Muscle of leg (tissue), 16 donors: ENCODE measurements at places on chromosomes 7 and 10.

GRCh38 chr10:21488246-21488956 lies 37.1 kb downstream of the SKIDA1 start:
- peak; percentile 88 for DNase-seq

DNA sequence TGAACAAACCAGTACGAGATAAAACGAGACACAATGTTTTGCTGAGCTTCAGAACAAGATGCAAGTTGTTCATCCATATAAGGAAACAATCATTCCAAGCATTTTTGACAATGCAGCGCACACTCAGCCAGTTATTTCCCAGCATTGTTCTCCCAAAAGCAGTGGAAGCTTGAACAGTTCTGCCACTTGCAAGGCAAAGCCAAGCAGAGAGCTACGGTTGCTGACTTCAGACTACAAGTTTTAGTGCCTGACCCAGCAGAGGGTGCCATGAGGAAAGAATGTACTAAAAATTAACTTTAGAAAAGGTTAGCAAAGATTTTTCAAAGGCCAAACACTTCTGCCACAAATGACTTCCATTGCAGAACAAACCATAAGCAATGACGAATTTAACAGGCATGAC lies 152.5 kb downstream of the SLC25A13 start:
- DNase-seq: no peak

- no peak for DNase-seq
These were observed 103.5 kb upstream of the RET start for GRCh38 chr10:42973411-42973810.

GRCh38 chr7:30201921-30202320 lies 67.1 kb downstream of the MTURN start:
- no peak for DNase-seq

DNA sequence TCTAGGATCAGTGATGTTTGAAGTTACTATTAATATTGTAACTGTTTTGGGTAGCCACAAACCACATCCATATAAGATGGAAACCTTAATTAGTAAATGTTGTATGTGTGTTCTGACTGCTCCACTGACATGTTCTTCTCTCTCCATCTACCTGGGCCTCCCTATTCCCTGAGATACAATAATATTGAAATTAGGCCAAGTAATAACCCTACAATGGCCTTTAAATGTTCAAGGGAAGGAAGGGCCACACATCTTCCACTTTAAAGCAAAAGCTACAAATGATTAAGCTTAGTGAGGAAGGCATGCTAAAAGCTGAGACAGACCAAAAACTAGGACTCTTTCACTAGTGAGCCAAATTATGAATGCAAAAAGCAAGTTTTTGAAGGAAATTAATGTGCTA lies 176.4 kb upstream of the ANK3 start:
- no peak for DNase-seq

DNA sequence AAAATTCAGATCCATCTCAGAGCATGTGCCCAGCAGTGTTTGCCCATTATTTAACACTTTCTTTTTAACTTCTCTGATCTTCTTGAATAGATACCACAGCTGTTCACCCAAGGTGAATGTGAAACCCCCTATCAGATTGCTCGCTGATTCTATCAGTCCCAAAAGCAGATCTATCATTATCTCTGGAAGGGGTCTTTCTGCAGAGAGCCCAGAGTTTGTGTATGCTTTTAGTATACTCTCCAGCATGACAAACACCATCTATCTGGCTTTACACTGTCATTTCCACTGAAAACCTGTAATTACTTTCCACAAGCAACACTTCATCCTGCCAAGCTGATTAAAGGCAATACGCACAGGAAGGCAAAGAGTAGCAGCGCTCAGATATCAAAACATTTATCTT lies 168.2 kb downstream of the CACNA2D1 start:
- no peak for DNase-seq

DNA sequence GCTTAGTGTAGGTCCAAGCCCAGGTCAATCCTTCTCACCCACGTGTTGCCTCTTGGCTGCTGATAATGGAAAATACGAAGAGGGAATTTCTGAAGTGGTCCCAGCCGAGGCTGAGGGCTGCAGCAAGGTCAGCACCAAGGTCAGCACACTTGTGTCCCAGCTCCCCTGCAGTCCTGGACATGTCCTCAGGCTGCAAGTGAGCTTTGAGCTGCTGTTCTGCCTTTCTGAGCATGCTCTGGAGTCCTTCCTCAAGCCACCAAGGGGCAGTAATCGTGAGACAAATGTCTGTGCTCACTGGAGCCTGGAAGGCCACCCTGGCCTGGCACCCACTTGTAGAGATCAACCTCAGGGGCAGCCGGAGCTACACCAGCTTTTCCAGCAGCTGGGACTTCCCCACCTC lies 28.3 kb downstream of the DRGX start:
- DNase-seq: no peak

DNA sequence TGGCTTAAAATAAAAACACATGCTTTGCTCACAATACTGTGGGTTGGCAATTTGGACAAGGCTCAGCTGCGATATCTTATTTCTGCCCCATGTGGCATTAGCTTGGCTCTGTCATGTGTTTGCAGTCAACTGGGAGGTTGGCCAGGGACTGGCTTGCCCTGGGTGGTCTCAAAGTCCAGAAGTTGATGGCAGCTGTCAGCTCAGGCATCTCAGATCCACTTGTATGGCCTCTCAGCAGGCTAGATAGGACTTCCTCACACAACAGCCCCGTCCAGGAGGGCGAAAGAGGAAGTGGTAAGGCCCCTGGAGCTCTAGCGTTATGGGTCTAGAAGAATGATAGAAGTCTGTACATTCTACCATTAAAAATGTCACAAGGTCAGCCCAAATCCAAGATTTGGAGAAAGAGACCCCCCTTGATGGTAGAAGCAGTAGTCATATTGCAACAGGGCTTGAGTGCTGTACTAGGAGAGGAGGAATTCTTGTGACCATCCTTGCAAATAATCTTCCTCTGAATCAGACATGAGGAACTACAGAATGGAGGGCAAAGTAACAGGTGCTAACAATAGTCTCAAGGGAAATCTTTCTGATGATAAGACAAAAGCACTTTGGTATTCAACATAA lies 166.2 kb downstream of the FAM107B start:
- peak; percentile 79 for DNase-seq

GRCh38 chr7:106480616-106481031 lies 180.3 kb downstream of the CCDC71L start:
- no peak for DNase-seq

- peak; percentile 53 for DNase-seq
These were observed 37.0 kb downstream of the RBM20 start for GRCh38 chr10:110681023-110681681.

DNA sequence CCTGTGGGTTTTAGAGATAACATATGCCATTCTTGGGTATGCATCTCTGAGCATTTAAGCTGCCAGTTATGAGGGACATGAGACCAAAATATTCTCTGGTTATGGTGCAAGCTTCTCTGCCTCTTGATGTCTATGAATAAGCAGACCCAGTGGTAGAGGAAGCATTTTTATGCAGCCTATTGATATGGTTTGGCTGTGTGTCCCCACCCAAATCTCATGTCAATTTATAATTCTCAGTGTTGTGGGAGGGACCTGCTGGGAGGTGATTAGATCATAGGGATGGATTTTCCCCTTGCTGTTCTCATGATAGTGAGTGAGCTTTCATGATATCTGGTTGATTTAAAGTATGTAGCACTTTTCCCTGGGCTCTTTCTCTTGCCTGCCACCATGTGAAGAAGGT lies 187.2 kb downstream of the ARHGAP12 start:
- no peak for DNase-seq

- peak; percentile 22 for DNase-seq
These were observed 512.5 kb downstream of the REEP3 start for GRCh38 chr10:64033711-64034110.

- DNase-seq: no peak
These were observed 27.1 kb upstream of the GPAM start for GRCh38 chr10:112210666-112211065.
